ENCODE measurements at places on chromosomes 3 and 15.

DNA sequence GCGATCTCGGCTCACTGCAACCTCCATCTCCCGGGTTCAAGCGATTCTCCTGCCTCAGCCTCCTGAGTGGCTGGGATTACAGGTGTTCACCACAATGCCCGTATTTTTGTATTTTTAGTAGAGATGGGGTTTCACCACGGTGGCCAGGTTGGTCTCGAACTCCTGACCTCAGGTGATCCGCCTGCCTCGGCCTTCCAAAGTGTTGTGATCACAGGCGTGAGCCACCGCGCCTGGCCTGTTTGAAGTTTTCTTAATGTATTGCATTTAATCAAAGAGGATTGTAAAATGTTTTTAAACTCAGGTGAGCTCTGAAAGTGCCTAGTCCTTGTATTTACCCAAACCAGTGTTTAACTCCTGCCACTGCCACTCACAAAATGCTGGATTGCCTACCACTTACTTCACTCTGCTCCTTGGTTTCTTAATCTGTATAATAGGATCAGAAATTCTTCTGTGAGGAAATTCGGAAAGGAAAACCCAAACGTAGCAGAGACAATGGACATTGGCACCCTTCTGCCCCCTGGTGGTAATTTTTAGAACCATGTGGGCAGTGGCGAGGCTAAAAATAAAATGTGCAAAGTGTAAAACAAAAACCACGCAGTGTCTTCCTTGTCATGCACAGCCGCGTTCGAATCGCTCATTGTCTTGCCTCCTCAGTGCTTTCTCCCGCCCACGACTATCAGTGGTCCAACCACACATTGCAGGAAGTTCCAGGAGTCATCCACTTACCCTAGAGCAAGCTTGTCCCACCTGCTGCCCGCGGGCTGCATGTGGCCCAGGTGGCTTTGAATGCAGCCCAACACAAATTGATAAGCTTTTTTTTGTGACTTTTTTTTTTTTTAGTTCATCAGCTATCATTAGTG lies 27.3 kb downstream of the CEP19 start:
- peak; percentile 73 for DNase-seq

- no peak for DNase-seq
Observed at GRCh38 chr3:46252980-46253379, 10.7 kb downstream of the CCR3 start.

GRCh38 chr3:39295184-39295775 lies 15.4 kb upstream of the CX3CR1 start:
- no peak for DNase-seq

DNA sequence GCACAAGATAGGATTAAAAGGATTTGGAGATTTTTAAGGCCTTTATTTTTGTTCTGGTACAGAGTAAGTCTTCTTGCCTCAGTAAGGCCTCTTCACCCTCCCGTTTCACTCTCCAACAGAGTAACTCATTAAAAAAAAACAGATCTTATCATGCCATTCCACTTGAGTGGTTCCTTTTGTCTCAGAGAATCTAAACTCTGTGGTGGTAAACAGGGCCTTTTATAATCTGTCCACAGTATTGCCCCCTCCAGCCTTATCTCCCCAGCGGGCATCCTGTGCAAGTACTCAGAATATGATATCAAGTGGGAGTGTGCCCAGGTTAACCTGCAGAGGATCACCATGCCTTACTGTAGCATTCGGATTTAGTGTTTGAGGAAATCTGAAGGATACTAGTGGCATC lies 20.3 kb upstream of the ATOSA start:
- no peak for DNase-seq

- DNase-seq: no peak
Observed at GRCh38 chr3:100864471-100865250, 128.6 kb downstream of the ABI3BP start.

GRCh38 chr3:151003029-151003767 lies 30.7 kb upstream of the CLRN1 start:
- no peak for DNase-seq

GRCh38 chr15:42392309-42393024 lies 33.2 kb downstream of the CAPN3 start:
- DNase-seq: no peak

GRCh38 chr3:42666577-42666998 lies 13.1 kb downstream of the ZBTB47 start:
- no peak for DNase-seq

DNA sequence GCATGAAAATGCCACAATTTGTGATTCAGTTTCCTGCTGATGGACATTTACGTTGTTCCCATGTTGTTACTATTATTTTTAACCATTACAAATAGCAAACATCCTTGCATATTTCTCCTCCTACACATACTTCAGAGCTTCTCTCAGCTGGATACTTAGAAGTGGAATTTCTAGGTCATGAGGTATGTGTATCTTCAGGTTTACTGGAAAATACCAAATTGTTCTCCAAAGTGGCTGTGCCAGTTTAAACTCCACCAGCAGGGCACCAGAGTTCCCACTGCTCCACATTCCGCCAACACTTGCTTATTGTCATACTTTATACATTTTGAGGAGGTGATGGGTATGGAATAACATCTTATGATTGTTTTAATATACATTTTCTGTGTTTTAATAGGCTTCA lies 45.7 kb downstream of the PRR23E start:
- DNase-seq: no peak

DNA sequence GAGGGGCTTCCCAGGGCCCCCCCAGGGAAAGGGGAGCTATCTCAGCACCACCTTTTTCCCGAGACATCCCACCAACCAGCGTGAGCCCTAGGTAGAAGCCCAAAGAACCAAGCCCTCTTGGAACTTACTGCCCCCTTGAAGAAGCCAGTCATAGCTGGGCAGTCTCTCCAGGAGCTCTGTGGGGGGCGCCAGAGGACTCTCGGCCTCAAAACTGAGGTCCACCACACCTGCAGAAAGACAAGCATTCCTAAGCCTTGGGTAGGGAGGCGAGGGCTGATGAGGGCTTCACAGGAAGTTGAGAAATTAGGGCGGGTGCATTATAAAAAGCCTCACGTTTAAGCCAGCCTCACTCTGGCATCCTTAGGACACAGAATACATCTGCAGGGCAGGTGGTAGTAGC lies 9.0 kb downstream of the SSUH2 start:
- no peak for DNase-seq

DNA sequence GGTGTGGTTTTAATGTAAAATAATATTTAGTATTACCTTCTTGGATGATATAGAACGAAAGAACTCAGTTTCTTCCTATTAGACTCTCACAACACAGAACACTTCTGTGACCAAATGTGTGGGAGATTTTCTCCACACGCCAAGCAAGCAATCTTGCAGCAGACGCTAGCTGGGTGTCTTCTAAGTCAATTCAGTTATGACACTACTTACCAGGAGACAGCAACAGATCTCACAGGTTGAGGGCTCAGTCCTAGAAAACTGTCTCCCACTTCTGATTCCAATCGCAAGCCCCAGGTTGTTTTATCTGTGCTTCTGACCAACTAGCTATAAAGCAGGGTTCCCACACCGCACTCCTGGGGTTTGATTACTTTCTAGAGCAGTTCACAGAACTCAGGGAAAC lies 41.2 kb downstream of the HERC1 start:
- DNase-seq: no peak

DNA sequence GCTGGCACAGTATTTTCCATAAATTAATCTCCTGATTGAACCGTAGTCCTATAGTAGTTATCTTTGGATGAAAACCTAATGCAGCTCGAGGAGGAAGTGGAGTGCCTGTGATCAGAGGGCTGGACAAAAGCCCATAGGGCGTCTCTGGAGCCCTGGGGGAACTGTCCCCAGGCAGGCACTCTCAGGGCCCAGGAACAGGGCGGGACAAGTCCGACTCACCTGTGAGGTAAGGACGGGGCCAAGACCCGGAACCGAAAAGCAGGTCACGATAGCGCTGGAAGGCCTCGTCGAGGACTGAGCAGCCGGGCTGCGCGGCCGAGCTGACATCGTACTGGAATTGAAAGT lies 341 bp downstream of the HEXA start:
- DNase-seq: no peak

DNA sequence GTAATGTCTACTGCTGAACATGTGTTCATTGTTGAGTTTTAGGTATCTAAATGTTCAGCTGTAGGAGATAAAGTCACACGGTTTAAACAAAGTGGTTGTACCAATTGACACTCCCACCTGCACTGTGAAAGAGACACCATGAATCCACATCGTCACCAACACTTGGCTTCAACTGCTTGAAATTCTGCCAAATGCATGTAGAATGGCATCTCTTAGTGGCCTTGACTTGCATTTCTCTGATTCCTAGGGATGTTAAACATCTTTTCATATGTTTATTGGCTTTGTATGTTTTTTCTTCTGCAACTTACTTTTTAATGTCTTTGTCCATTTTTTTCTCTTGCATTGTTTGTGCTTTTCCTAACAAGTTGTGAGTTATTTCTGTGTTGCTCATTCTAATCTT lies 43.4 kb downstream of the RPLP1 start:
- no peak for DNase-seq

DNA sequence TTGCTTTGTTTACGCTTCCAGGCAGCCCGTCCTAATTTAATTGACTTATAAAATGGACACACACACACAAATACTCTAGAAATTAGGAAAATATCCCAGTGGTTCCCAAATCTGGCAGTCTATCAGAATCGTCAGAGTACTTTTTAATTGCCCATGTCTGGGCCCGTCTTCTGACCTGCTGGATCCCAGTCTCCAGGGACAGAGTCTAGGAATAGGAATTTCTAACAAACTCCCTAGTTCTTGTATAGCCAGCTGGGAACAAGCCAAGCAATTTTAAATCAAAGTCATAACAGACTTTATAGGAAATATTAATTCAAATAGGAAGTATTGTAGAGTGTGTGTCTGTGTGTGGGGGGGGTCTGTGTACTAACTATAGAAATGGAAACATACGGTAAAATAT lies 33.4 kb downstream of the LDHAL6B start:
- DNase-seq: no peak

DNA sequence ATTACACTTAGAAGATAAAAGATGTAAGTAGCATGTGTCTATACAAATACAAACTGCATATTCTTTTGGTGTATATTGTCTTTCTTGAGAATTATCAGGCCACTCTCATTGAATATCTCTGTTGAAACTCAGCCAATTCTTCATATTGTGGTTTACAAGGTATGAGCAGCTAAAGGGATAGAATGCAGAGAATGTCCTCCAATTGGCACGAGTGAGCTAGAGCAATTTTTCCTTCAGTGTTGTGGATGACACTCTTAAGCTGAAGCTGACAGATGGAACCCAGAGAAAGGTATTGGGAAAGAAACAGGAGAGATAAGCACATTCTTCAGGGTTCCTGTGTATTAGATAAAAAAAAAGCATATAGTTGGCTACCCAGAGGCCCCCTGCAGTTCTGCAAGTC lies 453.1 kb downstream of the EPHA3 start:
- no peak for DNase-seq

DNA sequence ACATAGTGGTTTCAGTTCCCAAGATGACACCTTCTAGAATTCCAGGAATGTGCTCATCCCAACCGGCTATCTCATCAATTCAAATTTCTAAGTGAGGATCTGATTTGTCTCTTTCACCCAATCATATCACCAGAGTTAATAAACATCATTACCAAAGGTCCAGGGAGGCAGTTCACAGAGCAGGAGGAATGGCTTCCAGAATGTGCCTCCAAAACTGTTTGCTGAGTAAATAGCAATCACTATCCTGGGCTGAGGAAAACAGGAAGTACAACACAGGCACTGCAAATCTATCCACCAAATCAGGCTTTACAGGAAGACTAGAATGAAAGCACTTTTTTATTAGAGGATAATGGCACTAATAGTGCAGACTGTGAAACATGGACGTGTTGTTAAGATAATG lies 61.5 kb downstream of the OSBPL10 start:
- no peak for DNase-seq

DNA sequence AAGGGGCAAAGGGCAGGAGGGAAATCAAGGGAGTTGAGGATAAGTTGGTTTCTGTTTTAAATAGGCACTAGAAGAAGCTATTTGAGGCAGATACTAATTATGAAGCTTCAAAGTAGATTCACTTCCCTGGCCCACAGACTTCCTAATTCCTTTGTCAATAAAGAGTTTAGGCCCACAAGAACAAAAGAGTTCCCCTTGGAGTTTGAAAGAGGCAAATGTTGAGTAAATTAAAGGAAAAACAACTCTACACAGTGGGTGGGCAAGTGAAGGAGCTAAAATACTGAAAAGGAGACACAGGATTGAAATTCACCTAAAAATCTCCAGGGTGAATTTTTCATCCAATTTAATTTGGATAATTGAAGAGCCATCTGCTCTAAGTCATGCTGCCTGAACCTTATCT lies 411.7 kb upstream of the RORA start:
- DNase-seq: no peak
